Activated naive CD4-positive, alpha-beta T cell treated with Interleukin-2 at 50 U/mL for 16 hours (primary cell): ENCODE measurements at places on chromosomes 5 and 9.
A peak's percentile ranks its signal among the peaks of the same experiment; 100 is the strongest.

DNA sequence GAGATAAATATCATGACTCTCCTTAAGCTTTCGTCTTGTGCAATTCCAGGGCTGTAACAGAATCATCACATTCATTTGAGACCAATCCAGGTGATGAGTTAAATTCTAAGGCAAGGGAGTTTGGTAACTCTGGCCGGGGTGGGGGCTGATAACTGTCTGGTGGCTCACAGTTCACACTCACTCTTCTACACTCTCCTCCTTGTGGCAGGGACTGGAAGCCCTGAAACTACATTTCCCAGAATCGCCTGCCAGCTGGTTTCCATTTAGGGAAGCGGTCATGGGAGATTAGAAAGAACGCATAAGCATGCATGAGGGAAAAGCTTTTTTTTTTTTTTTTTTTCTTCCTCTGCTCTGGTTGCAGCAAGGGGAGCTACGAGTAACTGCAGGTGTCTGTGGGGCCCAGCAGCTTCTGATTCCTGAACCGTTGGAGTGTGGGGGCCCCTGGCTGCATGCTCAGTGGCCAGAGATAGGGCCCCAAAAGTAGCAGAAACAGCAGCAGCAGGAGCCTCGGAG, 154.8 kb upstream of the TBC1D2 start:
- no peak for DNase-seq

DNA sequence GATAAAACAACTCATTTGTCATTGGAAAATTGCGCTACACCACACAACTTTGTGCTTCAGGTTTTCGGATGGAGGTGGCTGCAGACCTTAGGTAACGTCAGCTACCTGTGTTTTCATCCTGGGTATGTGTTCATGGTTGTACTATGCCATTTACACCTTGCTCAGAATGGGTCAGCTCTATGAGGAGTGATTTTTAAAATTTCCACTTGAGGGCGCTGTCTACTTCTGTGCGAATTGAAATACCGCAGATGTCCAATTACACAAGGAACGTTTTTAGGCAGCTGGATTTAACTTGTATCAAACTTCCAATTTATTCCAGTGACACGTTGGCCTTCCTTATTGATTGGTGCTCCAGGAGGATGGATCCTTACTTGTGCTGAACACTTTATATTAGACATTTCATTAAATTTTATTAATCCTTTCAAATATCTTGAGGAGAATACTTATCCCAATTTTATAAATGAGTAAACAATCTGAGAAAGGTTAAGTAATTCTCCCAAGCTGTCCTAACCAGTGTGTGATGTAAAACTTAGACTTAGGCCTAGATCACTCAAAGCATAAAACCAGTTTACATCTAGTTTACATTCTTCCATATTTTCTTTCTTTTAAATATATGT, 23.4 kb downstream of the DMRTA1 start:
- no peak for DNase-seq

- no peak for DNase-seq
Measured at GRCh38 chr5:58318468-58318867, 141.4 kb downstream of the PLK2 start.

DNA sequence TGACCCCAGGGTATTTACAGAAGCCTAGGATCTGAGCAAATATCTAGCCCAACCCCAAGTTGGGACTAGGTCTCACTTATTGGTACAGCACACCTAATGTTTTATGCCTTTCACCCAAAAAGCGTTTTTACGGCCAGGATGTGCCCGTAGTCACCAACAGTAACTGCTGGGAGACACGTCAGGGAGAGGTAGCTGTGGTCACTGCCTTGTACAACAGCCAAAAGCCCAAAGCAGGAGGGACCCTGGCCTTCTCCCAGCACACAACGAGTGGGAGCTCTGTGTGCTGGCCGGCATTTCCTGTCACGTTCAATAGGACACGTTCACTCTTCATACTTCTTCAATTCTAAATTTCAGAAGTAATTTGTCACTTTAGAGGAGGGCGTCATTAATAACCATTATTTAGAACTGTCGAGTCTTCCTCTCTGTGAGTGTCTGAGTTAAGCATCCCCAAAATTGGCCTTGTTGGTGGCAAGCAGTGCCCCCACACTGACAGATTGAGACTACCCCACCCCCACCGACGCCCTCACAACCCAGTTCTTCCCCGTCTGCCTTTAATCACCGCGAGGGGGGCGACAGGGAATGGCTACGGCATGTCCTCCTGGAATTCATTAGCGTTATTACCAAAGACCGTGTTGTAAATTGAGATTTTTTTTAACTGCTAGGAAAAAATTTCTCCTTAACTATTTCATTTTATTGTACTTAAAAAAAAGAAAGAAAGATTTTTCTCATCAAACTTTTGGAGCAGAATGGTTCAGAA, 80.7 kb downstream of the MVB12B start:
- no peak for DNase-seq

GRCh38 chr5:42564689-42565356, 141.6 kb downstream of the GHR start:
- DNase-seq = no peak

DNA sequence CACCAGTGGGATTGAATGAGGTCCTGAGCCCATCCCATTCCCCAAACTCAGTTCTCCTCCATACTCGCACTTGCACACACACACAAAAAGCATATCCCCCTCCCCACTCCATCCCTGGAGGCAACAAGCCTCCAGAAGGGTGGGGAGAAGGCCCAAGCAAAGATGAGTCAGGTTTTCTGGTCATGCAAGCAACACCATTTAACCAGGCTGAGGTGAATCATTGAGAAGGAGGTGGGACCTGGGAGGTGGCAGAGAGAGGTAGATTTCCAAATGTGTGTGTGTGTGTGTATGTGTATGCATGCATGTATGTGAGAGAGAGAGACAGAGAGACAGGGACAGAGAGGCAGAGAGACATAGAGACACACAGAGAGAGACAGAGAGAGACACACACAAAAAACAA, 185.2 kb upstream of the TRIM32 start:
- no peak for DNase-seq

GRCh38 chr9:79165020-79165780, 406.6 kb upstream of the TLE4 start:
- no peak for DNase-seq

DNA sequence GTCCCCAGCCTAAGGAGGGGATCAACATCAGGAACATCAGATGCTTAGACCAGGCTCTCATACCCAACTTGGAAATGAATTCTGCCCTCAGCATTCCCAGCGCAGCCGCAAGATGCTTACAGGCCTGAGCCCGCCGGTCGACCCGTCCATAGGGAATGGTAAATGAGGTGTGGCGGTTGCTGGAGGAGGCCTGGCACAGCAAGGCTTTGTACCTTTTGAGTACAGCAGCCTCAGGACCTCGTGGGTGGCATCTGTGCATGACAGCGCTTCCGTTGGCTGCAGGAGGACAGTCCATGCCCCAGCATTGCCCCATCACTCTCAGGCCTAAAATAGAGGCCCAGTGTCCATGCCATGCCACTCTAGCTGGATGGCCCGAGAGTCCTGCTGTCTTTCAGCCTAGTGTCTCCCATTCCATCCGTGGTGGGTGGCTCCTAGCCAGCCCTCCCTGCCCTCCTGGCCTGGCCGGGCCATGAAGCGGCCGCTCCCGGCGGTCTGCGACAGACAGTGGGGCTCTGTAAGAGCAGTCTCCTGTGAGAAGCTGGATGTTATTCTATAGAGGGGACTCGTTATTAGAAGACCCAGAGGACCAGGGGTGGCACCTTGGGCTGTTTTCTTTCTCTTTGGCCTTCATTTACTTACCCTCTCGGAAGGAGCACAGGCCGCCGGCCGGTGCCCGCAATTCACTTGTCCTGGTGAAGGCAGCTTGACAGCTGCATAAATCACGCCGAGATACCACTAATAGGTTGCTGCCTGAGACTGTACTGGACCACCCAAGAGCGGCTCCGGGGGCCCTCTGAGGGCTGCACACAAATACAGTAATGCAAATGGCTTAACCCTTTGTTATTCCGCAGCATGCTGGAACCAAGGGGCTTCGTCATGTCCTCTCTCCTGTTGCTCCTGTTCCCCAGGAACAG, 223.5 kb upstream of the TUT7 start:
- DNase-seq = no peak

- no peak for DNase-seq
Measured at GRCh38 chr9:109088221-109088620, 31.5 kb downstream of the TMEM245 start.

DNA sequence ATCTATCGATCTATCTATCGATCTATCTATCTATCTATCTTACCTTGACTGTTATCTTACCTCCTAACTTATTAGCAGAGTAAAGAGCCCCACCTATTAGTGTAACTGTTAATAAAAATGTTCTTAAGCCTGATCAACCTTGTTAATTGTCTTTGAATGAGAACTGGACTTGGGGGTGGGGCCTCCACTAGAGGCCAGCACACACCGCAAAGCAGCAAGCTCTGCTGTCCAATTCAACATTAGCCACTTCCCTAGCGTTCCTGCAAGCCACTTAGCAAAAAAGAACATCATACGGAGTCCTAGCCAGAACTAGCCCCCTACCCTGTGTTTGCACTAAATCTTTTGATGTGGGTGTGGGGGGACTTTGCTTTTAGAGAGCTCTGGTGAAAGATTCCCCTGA, 515.8 kb downstream of the KDM4C start:
- DNase-seq = no peak

DNA sequence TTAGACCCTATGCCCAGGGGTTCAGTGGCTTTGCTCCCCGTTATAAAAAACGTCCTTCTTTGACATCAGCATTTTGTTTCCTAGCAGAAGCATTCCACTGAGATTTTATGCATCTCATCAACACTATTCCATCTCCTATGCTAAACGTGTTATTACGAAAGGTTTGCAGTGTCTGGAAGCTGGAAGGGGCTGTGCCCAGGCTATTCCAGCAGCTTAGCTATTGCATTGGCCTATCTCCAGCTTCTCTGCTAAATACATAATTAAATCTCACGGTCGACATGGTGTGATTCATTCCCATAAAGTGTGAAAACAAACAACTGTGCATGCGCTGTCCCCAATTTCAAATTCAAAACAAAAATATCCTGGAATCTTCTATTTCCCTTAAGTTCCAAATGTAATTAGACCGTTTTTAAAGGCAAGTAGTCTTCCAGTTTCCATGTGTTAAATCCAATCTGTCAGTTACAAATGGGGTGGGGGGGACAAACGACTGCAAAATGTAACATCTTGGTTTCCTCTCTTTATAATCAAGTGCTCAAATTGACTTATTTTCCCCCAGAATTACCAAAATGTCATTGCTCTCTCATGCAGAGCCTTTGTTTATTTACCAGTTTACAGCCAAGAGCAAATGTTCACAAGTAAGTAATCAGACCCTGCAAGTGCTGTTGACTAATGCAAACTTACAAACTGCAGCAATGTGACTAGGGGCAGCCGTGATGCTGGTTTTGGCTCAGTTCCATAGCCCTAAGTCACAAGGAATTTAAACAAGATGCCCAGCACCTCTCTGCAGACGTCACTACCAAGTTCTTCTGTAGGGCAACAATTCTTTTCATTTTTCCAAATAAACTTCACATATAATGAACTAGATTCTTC, 212.3 kb upstream of the RORB start:
- no peak for DNase-seq

- no peak for DNase-seq
Measured at GRCh38 chr9:135524130-135524861, 3.1 kb downstream of the LCN1 start.

GRCh38 chr5:1140171-1140817, 28.4 kb upstream of the SLC12A7 start:
- DNase-seq = peak; percentile 66

- no peak for DNase-seq
Measured at GRCh38 chr5:65808818-65809217, 86.8 kb downstream of the NLN start.

GRCh38 chr9:129889941-129890717, 54.9 kb downstream of the USP20 start:
- peak; percentile 77 for DNase-seq

- DNase-seq = no peak
Measured at GRCh38 chr9:124388275-124389048, 26.8 kb downstream of the PSMB7 start.

DNA sequence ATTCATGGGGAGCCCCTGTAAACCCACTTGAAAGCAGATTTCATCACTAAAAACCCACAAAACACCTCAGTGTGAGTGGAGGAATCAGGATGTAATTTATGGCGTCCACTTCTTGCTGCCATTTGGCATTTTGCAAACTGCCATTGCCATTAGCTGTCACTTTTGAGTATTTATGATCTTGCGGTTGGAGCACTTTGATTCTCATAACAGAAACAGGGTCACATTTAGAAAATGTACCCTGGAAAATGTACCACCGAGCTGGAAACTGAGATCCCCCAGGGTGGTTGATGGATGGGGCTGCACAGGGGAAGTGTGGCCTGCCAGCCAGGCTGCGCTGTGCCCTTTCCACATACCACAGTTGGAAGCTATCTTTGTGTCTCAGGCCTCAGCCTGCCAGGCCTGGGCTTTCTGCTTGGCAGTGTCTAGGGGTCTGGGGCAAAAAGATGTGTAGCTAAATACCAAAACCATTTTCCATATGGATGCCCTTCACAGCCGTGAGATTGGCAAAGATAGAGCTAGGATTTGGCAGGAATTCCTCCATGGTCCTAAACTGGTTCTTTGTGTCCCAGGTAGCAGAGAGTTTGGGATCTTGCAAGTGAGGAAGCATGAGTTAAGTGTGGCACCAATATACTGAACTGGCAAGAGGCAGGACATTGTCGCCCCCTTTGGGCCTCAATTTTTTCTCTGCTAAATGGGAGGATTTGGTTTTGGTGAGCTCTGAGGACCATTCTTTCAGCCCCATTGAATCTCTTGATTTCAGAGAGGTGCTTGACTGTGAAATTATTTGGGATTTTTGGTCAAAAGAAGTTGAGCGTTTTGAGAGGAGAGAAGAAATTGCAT, 46.2 kb downstream of the GALNT10 start:
- no peak for DNase-seq

- no peak for DNase-seq
Measured at GRCh38 chr9:72600671-72601070, 79.3 kb downstream of the TMC1 start.

DNA sequence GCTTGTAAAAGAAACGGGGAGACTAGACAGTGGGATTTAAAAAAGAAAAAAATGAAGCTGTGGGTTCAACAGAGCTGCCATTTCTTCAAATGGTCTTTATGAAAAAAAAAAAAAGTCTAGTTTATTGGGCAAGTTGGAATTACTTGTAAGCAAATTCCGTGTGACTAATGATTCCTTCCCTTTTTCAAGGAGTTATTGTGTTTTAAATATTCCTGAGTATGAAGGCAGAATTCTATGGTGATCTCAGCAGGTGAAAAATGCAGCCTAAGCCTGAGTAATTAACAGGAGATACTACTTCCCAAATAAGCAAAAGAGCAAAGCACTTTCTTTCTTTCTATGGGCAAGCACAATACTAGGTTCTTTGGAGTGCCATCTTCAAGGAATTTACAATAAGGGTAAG, 481.9 kb downstream of the ZNF608 start:
- DNase-seq = no peak

GRCh38 chr5:50766042-50766441, 99.6 kb downstream of the PARP8 start:
- DNase-seq = no peak
